Right renal pelvis (tissue), 4 donors: ENCODE measurements at places on chromosomes 2 and 18. TPM values are rescaled to one million over a fixed set of nuclear protein-coding genes. Genes with fewer than 3 reads are reported as not detected.
A peak's percentile ranks its signal among the peaks of the same experiment; 100 is the strongest.

DNA sequence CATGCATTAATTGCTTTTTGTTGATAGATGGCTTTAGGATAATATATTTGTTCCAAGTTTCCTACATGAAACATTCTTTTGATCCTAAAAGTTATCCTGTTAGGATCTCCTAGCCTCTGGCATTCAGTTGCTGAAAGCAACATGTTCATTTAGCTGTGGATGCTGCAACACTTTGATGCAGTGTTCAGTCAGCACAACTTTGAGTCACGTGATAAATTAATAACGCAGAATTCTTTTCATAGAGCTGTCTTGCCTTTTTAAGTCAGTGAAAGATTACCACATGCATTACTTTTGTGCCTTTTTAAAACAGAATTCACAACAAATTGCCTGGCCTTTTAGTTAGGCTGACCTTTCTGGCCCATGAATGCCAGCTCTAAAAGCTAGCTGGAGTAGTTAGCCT is 1467.9 kb upstream of the ZEB2 start:
- no peak for DNase-seq

- no peak for DNase-seq
Observed at GRCh38 chr18:56217406-56217805, 421.0 kb downstream of the TXNL1 start.

DNA sequence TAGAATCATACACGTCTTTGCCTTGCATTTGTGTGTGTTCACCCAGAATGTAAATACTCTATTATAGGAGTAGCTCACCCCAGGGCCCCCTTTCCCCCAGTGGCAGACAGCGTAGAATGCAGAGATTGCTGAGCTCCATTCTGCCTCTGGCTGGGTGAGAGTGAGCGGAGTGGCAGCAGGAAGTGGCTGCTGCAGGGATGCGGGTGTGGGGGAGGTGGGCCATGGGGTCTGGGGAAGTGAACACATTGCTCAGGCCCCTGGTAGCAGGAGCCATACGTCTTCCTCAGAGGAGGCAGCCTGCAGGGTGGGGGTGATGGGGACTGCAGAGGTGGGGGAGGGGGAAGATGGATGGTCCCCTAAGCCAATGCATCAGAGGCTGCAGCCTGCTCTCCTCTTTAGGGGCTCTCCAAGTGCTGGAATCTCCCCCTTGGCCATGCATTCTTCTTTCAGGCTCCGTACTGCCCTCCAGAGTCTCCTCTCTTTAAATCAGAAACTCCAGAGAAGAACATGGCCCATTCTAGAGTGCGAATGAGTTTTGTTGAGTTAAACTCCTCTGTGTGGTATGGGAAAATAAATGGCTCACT is 72.2 kb downstream of the CELF4 start:
- no peak for DNase-seq

DNA sequence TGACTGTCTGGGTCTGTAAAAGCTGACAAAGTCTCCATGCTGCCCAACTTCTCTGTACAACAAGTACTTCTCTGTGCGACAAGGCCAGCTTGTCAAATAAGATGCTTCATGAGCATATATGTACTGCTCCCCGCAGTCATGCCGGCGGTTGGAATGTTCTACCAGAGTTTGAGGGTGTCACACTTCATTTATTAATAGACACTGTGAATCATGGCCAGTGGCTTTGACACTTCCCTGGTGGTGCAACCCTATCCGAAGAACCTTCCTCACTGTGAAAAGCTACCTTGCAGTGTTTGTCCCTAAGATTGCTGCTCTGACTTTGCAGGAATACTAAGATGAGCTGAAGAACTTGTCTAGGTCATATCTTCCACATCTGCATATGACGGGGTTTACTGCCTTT is 120.9 kb upstream of the NRP2 start:
- no peak for DNase-seq

DNA sequence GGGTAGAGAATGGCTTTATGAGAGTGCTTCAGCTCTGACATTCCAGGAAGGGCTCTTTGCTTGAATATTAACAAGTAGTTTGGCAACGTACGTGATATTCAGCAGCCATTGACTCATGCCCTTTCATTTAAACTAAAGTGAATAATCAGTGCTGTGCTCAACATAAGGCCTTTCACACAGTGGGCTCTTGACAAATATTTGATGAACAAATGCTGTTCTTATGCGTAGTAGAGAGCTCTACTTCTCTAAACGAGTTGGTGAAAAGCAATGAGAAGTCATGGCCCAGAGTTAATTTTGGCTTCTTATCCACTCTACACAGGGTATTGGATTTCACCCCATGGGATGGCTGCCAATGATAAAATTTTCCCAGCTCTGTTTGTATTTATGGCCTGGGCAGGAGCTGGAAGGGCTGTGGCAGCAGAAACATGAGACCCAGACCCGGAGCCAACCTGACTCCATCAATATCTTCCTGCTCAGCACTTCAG is 338.9 kb downstream of the CCDC85A start:
- no peak for DNase-seq

GRCh38 chr2:168790226-168790902 is 12.1 kb upstream of the NOSTRIN start:
- no peak for DNase-seq

DNA sequence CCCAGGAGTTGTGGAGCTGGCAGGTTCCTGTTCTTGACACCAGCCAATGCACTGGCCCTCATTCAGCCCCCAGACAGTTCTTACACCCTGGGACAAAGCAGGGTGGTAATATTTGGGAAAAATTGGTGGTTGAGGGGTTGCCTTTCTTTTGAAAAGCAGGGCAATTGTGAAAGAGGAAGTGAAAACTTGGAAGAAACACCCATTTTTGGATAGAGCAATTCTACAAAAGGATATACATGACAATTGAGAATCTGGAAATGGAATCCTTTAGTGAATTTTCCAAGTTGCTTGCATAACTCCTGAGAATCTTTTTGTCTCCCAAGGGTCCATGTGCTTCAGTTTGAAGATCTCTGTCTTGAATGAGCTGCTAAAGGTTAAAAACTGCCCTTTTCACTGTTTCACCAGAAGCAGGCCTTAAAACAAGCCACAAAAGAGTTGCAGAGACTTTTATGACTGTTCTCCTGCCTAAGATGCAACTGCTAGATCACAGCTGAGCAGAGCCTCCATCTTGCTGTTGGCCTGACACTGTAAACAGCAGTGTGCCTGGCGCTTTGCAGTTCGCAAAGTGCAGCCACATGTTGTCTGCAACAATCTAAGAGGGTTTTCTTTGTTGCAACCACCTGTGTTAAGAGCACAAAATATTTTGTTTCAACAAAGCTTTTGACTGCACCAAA is 11.8 kb downstream of the COL4A4 start:
- DNase-seq = no peak

- no peak for DNase-seq
Observed at GRCh38 chr2:238079874-238080327, 19.1 kb downstream of the SCLY start.

DNA sequence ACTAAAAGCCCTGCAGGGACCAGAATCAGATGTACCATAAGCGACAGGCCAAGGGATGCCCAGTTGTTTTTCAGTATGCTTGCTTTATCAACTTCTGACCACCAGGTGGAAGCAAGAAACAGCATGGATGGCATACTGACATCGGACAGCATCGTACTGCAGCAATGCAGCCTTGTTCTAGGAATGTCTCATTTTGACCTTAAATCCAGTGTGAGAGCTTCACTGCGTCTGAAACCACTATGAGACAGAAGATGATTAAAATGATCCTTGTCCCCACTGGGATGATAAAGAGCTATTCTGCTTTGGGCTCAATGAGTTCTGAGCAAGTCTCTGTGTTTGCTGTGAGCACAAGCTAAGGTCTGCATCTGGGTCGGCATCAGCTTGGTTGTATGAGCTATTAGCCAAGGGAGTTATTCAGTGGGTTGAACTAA is 54.3 kb downstream of the CDK15 start:
- no peak for DNase-seq

GRCh38 chr2:25558262-25558661 is 115.1 kb downstream of the DTNB start:
- no peak for DNase-seq

DNA sequence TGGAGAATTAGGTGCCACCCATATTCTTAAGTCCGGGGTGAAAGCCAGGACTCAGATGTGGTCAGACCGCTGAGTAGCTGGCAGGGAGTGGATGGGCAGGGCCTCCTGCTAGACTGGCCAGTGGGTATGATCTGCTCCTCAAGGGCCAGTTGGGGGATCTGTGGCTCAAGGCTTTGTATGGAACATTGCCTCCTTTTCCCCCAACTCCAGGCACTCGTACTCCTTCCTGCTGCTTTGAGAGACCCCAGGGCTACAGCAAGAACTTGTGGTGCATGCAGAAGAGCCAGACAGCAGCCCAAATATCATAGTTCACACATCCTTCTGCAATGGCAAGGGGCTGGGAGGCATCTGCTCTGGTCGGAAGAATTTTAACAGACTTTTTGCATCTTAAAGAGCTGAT is 61.7 kb downstream of the PDCL3 start:
- DNase-seq = no peak

- DNase-seq = no peak
Observed at GRCh38 chr2:7411691-7412090, 494.5 kb downstream of the RNF144A start.

- DNase-seq = no peak
Observed at GRCh38 chr2:222353993-222354392, 55.2 kb upstream of the PAX3 start.

DNA sequence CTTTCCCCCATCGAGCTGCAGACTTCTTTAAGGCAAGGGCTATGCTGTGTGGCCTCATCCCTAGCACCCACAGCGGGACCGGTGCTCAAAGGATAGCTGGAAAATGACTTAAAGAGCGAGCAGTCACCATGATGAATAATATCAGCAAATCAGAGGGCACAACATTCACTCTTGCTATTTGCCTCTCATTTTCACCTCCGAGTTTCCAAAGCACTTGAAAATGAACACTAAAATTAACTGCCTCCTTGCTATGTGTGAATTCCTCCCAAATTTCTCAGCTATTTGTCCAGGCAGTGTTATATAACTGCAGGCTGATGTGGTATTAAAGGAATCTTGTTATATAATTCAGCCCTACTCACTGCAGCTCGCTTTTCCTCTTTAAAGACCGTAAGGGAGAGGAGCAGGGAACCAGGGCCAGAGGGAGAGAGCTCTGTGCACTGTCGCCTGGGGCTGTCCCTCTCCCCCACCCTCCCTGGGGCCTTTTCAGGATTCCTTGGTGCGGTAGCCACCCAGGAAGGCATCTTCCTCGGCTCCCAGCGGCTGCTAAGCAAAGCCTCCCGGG is 1.4 kb downstream of the CYS1 start:
- no peak for DNase-seq

- no peak for DNase-seq
Observed at GRCh38 chr2:175003875-175004729, 1.1 kb downstream of the CHN1 start.

GRCh38 chr2:18423636-18424035 is 136.8 kb downstream of the RDH14 start:
- DNase-seq = no peak

GRCh38 chr18:1053331-1054315 is 149.0 kb downstream of the ADCYAP1 start:
- no peak for DNase-seq

GRCh38 chr2:161070693-161071479 is 89.3 kb upstream of the TANK start:
- no peak for DNase-seq

DNA sequence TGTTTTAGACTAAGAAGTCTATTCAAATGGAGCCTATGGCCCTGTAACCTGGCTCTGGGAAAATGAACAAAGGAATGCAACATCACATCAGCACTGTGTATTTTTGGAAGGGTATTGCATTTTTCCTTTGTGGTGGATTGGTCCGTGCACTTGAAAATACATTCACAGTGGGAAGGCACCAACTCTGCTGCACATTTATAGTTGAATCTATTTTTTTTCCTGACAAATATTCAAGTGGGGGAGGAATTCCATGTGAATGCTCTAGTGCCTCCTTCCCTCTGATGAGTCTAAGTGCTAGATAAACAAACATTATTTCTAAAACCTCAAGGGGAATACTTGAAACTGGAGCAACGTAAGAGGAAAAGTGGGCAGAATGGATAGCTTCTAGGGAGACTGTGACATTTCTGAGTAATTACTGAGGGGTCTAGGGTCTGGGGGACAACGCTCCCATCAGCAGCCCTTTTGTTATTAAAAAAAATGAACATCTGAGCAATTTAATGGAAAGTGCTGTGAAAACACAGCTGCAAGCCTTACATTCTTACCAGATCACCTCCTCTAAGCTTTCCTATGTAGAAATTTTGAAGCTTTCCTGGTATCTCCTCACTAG is 208.2 kb downstream of the SLC8A1 start:
- DNase-seq = no peak

GRCh38 chr18:58691256-58691655 is 20.0 kb downstream of the MALT1 start:
- no peak for DNase-seq

DNA sequence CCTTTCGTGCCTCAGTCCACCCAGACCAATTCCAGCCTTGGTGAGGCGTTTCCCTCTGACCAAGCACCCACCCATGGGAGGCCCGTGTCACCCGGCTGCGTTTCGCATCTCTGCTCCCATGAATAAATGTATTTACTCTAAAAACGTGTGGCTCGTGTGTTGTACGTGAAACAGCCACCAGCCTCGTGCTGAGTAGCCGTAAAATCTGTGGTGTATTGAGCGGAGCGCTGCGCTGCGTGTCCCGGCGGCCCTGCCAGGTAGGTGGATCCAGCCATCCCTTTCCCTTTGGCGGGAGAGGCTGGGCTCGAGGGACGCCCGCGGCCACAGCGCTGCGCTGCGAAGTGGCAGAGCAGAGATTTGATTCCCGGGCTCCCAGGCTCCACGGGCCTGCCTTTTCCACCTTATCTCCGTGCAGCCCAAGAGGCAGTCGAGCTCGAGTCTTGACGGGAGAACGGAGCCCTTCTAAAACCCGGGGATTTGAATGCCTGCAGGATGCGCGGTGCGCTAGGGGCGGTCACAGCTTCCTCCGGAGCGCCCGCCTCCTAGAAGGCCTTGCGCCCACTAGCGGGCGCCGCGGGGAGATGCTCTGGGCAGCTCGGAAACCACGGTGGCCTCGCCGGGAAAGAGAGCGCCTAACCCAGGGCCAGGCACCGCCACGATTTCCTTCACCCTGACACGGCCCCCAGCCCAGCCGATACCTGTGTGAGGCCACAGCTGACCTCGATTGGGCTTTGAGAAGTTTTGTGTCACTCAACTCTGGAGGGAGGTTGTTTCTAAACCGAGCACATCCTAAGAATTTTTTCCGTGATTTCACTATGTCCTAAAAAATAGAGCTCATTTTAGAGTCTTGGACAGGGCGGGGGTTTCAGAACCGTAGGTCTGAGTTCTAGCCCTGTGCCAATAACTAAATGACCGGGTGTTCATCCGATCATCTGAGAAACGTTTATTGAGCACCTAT is 3.9 kb upstream of the PSMD1 start:
- DNase-seq = peak; percentile 71

The CPO gene
- polyA plus RNA-seq = 1.2 TPM

The DNER gene
- 72.1 TPM for polyA plus RNA-seq

The HPCAL1 gene
- polyA plus RNA-seq = 31.1 TPM

The BCL2 gene
- polyA plus RNA-seq = 23.3 TPM

The GAD1 gene
- polyA plus RNA-seq = 1.1 TPM

The C1QL2 gene
- not detected for polyA plus RNA-seq

The CREG2 gene
- 0.43 TPM for polyA plus RNA-seq

The GPR45 gene
- polyA plus RNA-seq = not detected

The ATOH8 gene
- polyA plus RNA-seq = 12.8 TPM

The DYSF gene
- polyA plus RNA-seq = 17.1 TPM

The KIDINS220 gene
- 93.1 TPM for polyA plus RNA-seq

The SMYD1 gene
- polyA plus RNA-seq = not detected

The FOXI3 gene
- 0.17 TPM for polyA plus RNA-seq
